Vagina (tissue), 2 donors: ENCODE measurements at places on chromosomes 12 and 14.

DNA sequence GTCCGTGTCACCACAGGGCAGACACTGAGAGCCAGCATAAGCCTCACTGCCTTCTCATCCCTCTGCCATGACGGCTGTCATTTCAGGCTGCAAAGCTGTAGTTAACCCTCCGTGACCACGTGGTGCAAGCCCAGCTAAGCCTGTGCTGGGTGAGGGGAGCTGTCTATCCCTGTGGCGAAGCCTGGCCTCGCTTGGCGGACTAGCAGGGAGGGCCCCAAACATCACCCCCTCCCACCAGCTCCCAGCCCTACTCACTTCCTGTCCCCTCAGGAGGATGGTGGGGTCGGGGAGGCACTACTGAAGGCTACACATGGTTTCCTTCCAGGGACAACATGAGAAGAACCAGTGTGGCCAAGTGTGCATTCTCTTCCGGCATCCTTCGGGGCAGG is 88.2 kb downstream of the CHGA start:
- H3K27me3 ChIP-seq, result no peaks in the 10 kb centered on the region
- peaks cover 81% of the 10 kb centered on the region for H3K4me1 ChIP-seq
- no peak for DNase-seq
- H3K27ac ChIP-seq, result no peak overlapping the region

- no peaks in the 10 kb centered on the region for H3K27me3 ChIP-seq
- no peaks in the 10 kb centered on the region for H3K36me3 ChIP-seq
- no peak overlapping the region for H3K4me3 ChIP-seq
These were observed 331.5 kb downstream of the LRIG3 start for GRCh38 chr12:58588770-58589169.

DNA sequence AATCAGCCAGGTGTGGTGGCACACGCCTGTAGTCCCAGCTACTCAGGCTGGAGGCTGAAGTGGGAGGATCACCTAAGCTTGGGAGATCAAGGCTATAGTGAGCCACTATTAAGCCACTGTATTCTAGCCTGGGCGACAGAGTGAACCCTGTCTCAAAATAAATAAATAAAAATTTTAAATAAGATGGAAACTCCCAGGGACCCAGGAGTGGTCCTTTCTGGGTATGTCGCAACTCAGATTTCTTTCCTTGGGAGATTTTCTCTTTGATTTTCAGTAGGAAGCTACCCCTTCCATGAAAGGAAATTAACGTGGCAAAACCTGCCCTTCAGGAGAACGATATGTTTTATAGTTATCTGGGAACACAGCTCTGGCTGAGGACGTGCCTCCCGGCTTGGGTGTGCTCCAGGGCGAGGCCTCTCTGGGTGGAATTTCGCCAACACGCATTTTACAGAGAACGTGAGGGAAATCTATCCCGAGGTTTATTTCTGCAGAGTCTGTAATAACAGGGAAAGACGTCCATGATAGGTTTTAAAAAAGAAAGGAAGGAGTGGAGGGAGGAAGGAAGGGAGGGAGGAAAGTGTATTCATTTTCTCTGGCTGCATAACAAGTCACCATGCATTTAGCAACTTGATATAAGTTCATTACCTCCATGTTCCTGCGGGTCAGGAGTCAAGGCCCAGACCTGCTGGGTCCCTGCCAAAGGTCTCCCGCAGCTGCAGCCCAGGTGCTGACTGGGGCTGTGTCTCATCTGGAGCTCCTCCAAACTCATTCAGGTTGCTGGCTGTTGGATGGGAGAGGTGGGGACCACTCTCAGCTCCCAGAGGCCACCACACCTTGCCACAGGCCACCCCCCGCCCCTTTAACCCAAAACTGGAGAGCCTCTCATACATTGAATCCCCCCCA is 80.6 kb upstream of the GSC start:
- no peak overlapping the region for H3K4me3 ChIP-seq
- H3K36me3 ChIP-seq, result no peaks in the 10 kb centered on the region
- H3K4me1 ChIP-seq, result no peaks in the 10 kb centered on the region
- H3K27me3 ChIP-seq, result no peaks in the 10 kb centered on the region

DNA sequence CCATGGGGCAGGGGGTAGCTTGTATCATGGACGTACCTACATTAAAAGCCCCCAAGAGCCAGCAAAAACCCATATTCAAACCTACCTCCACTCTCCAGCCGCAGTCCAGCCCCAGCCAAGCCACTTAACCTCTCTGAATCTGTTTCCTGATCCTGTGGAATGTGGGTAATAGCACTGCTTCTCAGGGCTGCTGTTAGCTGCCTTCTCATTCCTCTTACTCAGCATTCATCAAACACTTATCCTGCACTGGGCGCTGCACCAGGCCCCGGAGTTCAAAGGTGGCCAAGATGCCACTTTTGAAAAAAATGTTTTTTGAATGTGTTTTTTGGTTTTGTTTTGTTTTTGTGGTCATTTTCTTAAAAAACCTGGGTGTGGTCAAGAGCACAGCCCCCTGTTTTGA is 237.4 kb downstream of the CHST11 start:
- H3K27me3 ChIP-seq, result no peaks in the 10 kb centered on the region
- H3K4me1 ChIP-seq, result peaks cover 5% of the 10 kb centered on the region
- H3K27ac ChIP-seq, result no peak overlapping the region
- H3K4me3 ChIP-seq, result no peak overlapping the region
- DNase-seq, result no peak

GRCh38 chr14:105890474-105891220 is 364.3 kb downstream of the TMEM121 start:
- no peaks in the 10 kb centered on the region for H3K27me3 ChIP-seq
- no peak for DNase-seq
- H3K4me1 ChIP-seq, result no peaks in the 10 kb centered on the region
- no peak overlapping the region for H3K4me3 ChIP-seq
- no peak overlapping the region for H3K27ac ChIP-seq
- H3K36me3 ChIP-seq, result no peaks in the 10 kb centered on the region

DNA sequence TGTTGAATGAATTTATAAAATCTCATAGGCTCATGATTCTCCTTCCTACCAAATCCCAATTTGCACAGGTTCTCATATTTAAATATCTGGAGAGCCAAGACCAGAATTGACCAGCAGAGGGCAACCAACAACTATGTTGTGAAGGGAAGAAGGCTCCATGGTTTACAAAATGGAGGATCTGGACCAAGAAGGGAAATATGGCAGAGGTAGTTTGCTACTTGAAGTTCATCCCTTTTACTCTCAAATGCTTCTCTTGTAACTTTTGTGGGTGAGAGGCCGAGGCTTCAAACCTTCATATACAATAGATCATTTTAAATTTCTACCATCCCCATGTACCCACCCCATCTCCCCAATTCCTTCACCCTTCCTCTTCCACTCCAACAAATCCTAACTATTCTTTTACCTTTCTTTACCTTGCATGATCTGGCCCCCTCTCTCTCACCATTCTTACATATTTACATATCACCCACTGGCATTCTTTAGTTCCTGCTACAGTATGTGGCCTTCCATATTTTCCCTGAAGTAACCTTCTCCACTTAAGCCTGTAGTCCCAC is 3.8 kb upstream of the SMARCC2 start:
- no peak overlapping the region for H3K4me3 ChIP-seq
- H3K27ac ChIP-seq, result no peak overlapping the region
- no peaks in the 10 kb centered on the region for H3K36me3 ChIP-seq
- peaks cover 16% of the 10 kb centered on the region for H3K4me1 ChIP-seq
- no peak for DNase-seq

DNA sequence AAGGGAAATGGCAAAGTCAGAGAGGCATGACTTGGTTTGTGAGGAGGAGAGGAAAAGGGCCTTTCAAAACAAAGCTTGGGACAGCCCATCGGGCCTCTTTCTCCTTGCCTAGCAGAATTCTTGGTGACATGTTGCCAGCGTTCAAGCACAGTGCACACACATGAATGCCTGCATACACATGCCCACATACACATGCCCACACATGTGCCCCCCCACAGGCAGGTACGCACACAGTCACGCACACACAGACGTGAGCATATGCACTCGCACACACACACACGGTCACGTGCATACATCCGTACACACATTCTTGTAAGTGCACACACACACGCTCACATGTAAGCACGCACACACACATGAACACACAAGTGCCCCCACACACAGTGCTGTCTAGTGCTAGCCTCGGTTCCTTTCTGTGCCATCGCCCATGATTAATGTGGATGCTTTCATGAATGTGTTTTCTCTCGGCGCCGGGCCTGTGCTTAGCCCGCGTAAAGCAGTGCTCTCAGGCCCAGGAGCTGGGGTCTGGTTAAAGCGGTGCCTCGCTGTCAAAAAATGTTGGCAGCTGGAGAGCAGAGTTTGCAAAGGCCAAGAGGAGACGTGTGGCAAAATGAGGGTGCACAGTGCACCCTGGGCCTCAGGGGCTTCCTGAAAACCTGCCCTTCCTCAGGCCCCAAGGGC is 328.8 kb upstream of the DIO3 start:
- H3K27me3 ChIP-seq, result no peaks in the 10 kb centered on the region
- no peaks in the 10 kb centered on the region for H3K36me3 ChIP-seq

DNA sequence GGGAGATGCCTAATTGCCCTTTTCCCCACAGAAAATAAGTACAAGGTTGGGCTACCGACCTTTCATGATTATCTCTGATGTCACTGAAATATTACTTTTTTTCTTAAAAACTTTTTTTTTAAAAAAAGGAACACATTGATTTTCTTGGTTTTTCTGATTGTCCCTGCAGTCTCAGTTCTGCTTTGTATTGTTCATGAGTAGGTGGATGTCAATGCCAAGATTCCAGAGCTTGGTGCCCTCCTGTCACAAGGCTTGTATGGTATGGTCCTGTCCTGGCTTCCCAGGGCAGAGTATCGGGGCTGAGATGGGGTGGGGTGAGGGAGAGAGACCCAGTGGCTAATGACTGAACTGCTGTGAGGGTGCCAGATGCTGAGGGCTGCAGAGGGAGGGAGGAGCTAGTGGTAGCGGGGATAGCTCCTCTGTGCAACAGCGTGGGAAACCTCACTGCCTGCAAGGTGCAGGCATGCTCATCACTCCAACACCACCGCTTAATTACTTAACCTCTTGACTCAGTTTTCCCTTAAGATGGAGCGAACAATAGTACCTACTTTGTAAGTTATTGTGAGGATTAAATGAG is 4.4 kb upstream of the CTDSP2 start:
- no peak for DNase-seq
- H3K4me3 ChIP-seq, result no peak overlapping the region
- no peaks in the 10 kb centered on the region for H3K36me3 ChIP-seq
- no peaks in the 10 kb centered on the region for H3K27me3 ChIP-seq
- peaks cover 25% of the 10 kb centered on the region for H3K4me1 ChIP-seq
- no peak overlapping the region for H3K27ac ChIP-seq

- DNase-seq, result no peak
- H3K36me3 ChIP-seq, result no peaks in the 10 kb centered on the region
- no peak overlapping the region for H3K27ac ChIP-seq
- H3K27me3 ChIP-seq, result no peaks in the 10 kb centered on the region
These were observed 183.6 kb upstream of the PZP start for GRCh38 chr12:9391815-9392214.

GRCh38 chr14:32934073-32934880 is 4.4 kb upstream of the NPAS3 start:
- no peak overlapping the region for H3K27ac ChIP-seq
- H3K36me3 ChIP-seq, result no peaks in the 10 kb centered on the region
- H3K27me3 ChIP-seq, result peaks cover 5% of the 10 kb centered on the region
- H3K4me1 ChIP-seq, result peaks cover 33% of the 10 kb centered on the region
- H3K4me3 ChIP-seq, result peak overlapping the region; percentile 43

DNA sequence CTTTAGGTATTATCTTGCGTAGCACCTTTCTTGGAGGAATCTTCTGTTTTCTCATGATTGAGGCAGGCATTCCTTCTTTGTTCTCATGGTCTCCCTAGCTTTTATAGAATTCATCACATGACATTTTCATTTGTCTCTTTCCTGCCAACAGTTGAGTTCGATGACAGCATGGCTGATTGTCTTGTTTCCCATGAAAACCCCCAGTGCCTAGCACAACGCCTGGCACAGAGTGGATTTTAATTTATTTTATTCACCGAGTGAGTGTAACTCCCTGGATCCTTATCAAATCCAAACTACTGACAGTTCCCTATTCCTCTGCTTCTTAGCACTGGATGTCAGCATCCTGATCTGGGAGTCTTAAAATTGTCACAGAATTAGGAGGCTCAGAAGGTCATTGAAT is 182.6 kb downstream of the SUDS3 start:
- H3K27ac ChIP-seq, result no peak overlapping the region
- DNase-seq, result no peak
- no peaks in the 10 kb centered on the region for H3K27me3 ChIP-seq
- H3K36me3 ChIP-seq, result no peaks in the 10 kb centered on the region
- no peak overlapping the region for H3K4me3 ChIP-seq

DNA sequence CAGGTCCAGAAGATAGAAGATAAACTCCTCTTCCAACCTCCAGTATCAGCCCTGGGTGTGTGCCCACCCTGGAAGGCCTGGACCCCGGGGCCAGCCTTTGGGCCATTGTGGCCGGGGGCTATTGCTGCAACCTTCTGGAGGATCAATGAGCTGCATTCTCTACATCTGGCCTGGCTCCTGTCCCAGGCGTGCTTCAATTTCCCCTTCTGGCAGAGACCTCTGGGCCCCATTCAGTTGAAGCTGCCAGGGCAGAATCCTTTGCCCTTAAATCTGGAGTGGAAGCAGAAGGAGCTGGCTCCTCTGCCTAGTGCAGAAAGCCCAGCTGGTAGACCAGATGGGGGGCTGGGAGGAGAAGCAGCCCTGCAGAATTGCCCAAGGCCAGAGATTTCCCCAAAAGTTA is 10.0 kb downstream of the NYNRIN start:
- H3K4me3 ChIP-seq, result no peak overlapping the region
- no peak overlapping the region for H3K27ac ChIP-seq
- H3K27me3 ChIP-seq, result no peaks in the 10 kb centered on the region
- DNase-seq, result no peak
- peaks cover 23% of the 10 kb centered on the region for H3K4me1 ChIP-seq
- H3K36me3 ChIP-seq, result no peaks in the 10 kb centered on the region

DNA sequence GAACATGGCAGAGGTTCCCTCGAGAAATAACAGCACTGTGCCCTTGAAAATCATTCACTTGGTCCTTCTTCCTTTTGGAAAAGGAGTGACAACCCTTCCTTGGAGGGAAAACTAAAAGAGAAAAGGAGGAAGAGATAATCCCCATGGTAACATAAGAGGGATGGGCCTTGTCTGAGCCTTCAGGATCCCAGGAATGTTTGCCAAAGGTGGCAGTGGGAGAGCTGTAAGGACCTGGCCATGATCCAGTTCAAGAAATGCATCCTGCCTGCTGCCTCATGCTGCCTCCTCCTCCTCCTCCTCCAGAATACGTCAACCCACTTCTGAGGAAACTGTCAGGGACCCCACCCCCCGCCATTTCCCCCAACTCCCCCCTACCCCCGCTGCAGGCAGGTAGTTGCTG is 118.8 kb downstream of the KCNK10 start:
- no peak for DNase-seq
- no peaks in the 10 kb centered on the region for H3K4me1 ChIP-seq
- H3K27ac ChIP-seq, result no peak overlapping the region
- no peaks in the 10 kb centered on the region for H3K27me3 ChIP-seq
- no peak overlapping the region for H3K4me3 ChIP-seq

- H3K27me3 ChIP-seq, result no peaks in the 10 kb centered on the region
- no peak overlapping the region for H3K27ac ChIP-seq
- DNase-seq, result peak; percentile 64
These were observed 377.8 kb downstream of the DPF3 start for GRCh38 chr14:72515779-72516770.

DNA sequence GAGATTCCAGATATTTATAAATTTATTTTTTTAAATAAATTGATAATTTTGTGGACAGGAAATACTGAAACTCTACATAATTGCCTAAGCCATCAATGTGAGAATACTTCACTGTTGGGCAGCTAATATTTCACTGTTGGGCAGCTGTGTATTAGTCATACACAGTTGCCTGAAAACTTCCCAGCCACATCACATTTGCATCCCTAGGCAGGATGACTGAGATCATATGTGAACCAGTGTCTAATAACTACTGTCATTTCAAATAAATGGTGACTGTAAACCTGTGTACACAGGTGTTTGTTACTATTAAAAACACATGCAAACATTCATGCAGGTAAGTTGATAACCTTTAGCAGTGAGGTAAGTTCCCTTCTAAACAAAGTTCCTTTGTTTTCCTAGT is 43.9 kb downstream of the TMTC3 start:
- no peaks in the 10 kb centered on the region for H3K27me3 ChIP-seq
- H3K27ac ChIP-seq, result no peak overlapping the region
- peaks cover 15% of the 10 kb centered on the region for H3K36me3 ChIP-seq
- H3K4me3 ChIP-seq, result no peak overlapping the region
- no peak for DNase-seq
